ENCODE measurements at places on chromosomes 16 and 17.

DNA sequence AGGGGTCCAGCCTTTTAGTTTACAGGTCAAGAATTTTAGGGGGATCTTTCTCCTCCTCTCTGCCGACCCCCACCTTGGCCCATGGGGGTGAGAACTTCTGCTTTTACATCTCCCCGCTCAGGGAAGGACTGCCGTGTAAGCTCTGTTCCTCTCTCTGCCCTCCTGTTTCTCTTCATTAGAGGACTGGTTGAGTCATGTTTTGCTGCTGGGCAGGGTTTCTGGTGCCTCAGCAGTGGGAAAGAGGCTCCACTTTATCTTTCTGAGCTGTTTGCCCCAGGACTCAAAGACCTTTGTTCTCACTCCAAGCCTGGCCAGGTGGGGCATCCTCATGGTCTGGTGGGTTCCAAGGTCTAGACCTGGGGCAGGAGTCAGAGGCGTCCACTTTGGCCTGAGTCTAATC, 93.0 kb downstream of the UTP18 start:
- DNase-seq: no peak

DNA sequence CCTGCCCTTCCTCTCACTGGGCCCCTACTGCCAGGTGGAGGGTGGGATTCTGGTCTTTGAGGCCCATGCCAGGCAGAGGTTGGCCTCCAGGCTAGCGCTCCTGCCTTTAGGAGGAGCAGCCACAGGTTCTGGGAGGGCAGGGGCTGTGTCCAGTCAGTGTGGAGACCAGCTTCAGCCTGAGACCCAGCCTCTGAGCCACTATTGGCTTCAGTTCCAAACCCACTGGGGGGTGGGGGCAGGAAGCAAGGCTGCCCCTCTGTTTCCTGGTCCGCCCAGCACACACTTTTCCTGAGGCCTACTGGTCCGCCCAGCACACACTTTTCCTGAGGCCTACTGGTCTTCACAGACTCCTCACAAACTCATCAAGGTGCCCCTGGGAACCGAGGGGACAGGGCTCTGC, 16.4 kb downstream of the SLC5A10 start:
- DNase-seq: no peak

GRCh38 chr17:82367724-82368524, 3.6 kb upstream of the UTS2R start:
- no peak for DNase-seq

GRCh38 chr16:74896389-74897370, 88.2 kb downstream of the WDR59 start:
- peak; percentile 4 for DNase-seq

- DNase-seq: no peak
Measured at GRCh38 chr17:48850792-48851323, 20.0 kb downstream of the CALCOCO2 start.

DNA sequence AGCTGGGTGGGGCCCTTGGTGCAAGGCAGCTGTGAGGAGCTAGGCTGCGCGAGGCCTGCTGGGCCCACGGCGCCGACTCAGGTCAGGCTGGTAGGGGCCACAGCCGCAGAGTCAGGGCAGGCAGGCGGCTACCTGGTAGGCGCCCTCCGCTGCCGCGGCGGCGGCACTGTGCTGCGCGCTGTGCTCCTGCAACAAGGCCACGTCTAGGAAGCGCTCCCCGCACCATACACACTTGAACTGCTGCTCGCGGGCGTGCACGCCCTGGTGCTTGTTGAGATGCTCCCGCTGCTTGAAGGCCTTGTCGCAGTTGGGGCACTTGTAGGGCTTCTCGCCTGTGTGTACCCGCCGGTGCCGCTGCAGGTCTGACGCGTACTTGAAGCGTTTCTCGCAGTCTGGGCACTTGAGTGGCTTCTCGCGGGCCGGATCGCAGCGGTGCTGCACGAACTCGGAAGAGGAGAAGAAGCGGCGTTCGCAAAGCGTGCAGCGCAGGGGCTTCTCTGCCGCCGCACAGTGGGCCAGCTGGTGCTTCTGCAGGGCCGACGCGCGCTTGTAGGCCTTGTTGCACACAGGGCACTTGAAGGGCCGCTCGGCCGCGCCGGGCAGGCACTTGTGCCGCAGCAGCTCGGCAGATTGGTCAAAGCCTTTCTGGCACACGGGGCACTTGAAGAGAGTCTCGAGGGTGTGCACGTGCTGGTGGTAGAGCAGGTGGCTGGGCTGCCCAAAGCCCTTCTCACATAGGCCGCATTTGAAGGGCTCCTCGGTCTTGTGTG, 3.9 kb downstream of the ZNF319 start:
- no peak for DNase-seq

DNA sequence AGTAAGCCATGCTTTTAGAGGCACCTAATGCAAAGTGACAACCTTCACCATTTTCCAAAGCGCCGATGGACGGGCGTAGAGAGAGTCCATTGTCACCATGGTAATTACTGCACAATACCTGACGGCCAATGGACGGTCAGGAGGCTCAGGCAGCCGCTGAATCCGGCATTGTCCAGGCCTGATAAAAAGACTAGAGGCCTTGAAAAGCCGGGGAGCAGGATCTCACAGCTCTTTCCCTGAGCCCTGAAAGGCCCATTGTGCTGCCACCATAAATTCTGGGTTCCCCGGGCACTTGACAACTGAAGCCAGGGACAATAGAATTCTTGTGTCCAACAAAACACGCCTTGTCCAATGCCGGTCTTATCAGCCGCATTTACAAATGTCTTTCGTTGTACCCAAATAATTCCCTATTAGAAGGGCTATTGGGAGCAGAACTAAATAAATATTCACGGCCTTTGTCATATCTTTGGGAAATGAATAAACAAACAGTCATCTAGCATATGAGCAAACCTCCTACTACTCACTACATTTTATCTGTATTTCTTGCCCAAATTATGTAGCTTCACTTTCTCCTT, 62.4 kb downstream of the CDH11 start:
- DNase-seq: no peak

- DNase-seq: no peak
Measured at GRCh38 chr17:81867170-81867990, 3.8 kb downstream of the ARHGDIA start.

- DNase-seq: no peak
Measured at GRCh38 chr16:82807311-82807710, 180.5 kb downstream of the CDH13 start.

- no peak for DNase-seq
Measured at GRCh38 chr16:50557046-50557445, 8.8 kb downstream of the NKD1 start.

All from skeletal muscle cell (primary cell).